ENCODE measurements at places on chromosomes 5 and 9.

GRCh38 chr5:178336889-178337288 is 104.3 kb upstream of the PHYKPL start:
- DNase-seq: no peak

GRCh38 chr9:26334706-26335105 is 557.9 kb downstream of the CAAP1 start:
- no peak for DNase-seq

- DNase-seq: no peak
These were observed 1.1 kb downstream of the TESK1 start for GRCh38 chr9:35606138-35606504.

DNA sequence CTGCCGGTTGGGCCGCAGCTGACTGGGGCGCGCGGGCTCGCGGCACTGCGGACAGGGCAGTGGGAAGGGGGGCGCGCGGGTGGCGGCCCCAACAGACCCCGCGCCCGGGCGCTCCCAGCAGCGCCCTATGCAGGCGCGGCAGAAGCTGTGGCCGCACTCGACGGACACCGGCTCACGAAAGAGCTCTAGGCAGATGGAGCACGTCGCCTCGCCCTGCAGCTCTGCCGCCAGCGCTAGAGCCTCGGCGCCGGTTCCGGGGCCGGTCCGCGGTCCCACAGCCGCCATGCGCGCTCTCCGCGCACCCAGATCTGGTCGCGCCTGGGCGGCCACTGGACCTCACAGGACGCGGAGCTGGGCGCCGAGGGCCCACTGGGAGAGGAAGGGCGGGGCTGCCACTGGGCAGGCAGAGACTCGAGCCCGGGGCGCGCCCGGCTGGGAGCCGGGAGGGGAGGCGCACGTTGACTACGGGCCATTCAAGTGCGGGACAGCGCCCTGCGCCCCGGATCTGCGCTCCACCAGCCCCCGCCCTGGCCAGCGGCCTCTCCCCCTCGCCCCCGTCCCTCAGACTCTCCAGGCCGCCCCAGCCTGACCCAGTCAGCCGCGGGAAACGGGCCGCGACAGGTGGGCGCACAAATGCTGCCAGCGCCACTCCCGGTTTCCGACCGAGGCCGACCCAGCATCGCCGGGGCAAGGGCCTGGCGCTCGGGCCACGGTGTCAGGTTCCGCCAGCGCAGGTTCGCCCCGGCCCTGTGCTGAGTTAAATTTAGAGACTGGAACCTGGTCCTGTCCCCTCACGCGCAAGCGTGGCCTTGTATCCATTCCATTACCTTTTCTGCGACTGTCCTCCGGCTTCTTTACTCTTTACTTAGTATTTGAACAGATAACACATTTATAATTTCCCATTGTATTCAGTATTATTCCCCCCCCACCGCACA is at the start of gene TRIM7:
Gene TRIM7 (minus strand): TSS at position 371 of the 935 bp plus-strand sequence. CDS start 86 bp downstream, at position 285.
- no peak for DNase-seq

GRCh38 chr5:66903709-66904108 is 292.9 kb downstream of the CD180 start:
- no peak for DNase-seq

DNA sequence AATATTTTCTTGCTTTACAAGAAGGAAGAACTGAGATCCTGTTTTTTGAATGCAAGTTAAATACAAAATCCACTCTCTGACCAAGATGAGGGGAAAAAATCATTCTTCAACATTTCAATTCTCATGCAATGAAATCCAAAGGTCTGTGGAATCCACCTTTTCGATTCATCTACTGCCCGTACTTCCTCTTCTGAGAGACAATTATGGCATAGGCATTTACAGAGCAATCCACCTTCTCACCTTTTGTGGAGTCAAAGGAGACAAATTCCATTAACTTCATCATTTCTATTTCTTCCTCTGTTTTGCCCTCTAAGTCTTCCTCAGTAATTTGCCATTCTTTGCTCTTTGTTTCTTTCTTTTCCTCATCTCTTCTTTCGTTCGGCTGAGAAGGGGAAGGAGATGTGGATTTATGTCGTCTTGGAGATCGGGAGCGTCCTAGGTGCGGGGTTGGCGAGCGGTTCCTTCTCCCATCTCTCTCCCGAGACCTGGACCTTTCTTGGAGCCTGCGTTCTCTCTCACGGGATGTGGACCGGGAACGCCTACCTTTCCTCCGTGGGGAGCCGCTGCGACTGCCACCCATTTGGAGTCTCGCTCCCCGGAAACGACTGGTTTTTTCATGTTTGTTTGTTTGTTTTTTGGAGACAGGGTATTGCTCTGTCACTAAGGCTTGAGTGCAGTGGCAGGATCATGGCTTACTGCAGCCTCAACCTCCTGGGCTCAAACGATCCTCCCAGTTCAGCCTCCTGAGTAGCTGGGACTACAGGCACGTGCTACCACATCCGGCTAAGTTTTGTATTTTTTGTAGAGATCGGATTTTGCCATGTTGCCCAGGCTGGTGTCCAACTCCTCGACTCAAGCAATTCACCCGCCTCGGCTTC is 24.3 kb upstream of the AFF4 start:
- DNase-seq: no peak

- DNase-seq: no peak
These were observed 94.4 kb downstream of the VAV2 start for GRCh38 chr9:133897675-133898074.

- no peak for DNase-seq
These were observed 205.0 kb upstream of the TAS2R1 start for GRCh38 chr5:9834871-9835770.

DNA sequence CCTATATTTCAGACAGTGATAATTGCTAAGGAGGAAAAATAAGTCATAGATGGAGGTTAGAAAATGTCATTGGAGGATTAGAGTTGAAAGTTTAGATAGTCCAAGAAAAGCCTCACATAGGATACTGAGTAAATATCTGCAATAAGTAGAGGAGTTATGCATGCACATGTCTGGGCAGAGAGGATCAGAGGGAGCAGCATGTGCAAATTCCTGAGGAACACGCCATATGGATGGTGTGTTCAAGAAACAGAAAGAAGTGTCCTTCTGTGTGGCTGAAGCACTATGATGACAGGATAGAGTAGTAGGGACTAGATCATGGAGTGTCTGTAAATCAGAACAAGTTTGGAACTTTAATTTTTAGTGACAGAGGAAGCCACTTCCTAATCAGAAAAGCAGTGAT is 52.2 kb downstream of the SGCD start:
- DNase-seq: no peak

DNA sequence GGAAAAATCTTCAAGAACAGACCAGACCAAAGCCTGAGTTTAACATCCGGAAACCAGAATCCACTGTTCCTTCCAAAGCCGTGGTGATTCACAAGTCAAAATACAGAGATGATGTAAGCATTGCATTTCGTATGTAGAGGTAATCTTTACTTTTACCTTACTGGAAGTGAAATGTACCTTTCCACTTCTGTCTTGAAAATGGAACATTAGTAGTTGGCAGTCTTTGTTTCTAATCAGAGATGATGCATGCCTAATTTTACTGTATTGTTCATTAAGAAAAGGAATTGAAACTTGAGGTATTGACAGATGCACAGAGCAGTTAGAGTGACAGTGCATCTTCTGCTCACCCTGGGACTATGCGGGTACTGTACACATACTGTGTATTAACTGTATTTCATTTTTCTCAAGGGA is 34.6 kb downstream of the HABP4 start:
- no peak for DNase-seq

DNA sequence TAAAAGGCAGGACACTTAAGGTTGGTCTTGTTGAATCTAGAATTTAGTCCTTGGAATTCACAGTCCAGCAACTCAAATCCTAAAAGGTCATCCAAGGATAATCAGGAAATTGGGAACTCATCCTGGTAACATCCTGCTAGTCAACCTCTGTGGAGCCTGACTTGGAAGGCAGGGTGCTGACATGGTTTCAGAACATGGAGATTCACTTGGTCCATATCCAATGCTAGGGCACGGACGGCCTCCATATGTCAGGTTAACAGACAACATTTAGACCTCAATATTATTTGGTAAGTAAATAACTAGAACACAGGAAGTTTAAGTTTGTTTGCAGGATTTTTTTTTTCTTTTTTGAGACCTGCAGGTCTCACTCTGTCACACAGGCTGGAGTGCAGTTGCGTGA is 783 bp upstream of the DNAH5 start:
- no peak for DNase-seq

- DNase-seq: no peak
These were observed 176.4 kb downstream of the ARRDC3 start for GRCh38 chr5:91206734-91207133.

- no peak for DNase-seq
These were observed 26.3 kb downstream of the MSX2 start for GRCh38 chr5:174750711-174751110.

- no peak for DNase-seq
These were observed 26.3 kb upstream of the SEMA6A start for GRCh38 chr5:116600876-116601275.

DNA sequence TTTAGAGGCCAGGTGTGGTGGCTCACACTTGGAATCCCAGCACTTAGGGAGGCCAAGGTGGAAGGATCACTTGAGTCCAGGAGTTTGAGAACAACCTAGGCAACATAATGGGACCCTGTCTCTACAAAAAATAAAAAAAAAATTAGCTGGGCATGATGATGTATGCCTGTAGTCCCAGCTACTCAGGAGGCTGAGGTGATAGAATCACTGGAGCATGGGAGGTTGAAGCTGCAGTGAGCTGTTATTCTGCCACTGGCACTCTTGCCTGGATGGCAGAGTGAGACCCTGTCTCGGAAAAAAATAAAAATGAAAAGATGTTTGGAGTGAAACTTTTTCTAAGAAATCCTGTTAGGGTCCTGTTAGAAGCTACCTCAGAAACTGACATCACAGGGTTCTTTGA is 24.2 kb downstream of the OCLN start:
- no peak for DNase-seq

DNA sequence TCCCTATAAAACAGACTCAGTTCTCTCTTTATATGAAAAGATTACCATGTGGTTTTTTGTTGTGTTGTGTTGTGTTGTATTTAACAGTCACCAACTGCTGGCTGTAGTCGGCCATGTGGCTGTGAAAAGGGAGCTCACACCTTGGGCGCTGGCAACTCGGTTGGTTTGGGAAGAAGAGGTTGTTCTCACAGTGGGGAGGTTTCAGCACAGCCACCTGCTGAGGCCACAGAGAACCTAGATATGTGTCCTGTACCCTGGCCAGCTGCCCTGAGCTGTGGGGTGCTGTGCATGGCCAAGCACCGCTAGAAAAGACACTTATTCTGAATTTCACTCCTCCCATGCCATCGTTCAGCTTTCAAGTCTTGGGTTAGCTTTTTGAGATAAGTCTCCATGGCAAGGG is 58.8 kb downstream of the SYK start:
- DNase-seq: no peak

DNA sequence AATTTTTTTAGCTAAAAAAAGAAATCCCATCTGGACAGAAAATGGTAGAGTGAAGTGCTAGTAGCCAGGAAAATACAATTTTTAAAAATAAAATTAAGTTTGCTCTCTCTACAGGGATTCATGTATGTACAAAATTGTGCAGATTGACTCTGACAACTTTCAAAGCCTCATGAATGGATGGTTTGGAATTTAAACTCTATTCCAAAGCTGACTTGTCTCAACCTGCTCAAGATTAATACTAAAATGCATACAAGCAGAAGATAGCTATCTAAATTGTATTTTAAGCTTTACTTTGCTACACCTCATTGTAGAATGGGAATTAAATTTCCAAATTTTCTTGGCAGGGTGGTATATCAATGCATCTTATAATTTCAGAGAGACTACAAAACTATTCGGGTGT is 257.6 kb downstream of the RFX3 start:
- no peak for DNase-seq

DNA sequence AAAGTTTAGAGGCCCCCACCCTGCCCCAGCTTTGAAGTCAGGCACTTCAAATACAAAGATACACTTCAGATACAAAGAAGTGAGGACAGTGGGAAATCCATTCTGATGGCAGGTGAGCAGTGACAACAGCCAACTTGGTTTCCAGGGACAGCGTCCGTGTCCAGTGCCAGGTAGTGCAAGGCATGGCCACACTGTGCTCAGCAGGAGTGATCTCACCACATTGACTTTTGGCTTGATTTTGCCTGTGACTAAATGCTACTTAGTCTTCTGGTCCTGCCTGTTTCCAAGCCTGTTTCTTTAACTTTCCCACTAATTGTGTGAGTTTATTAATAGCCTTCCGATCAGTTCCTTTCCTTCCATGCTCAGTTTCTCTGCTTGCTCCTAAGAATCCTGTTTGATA is 72.6 kb upstream of the PALM2AKAP2 start:
- DNase-seq: no peak

DNA sequence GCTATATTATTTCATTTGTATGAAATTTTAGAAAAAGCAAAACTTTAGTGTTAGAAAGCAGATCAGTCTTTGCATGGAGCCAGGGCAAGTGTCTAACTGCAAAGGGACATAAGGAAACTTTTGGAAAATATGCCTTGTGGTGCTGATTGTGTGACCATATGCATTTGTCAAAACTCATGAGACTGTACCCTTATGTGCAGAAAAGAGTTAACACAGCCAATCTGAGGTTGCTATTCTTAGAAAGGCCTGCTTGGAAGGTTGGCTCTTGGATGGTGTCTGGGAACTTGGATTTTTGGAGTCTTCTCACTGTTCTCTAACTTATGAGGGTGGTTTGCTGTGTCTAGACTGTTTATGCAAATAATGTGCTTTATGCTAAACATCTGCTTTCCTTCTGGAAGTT is 76.6 kb downstream of the SNX18 start:
- DNase-seq: no peak

DNA sequence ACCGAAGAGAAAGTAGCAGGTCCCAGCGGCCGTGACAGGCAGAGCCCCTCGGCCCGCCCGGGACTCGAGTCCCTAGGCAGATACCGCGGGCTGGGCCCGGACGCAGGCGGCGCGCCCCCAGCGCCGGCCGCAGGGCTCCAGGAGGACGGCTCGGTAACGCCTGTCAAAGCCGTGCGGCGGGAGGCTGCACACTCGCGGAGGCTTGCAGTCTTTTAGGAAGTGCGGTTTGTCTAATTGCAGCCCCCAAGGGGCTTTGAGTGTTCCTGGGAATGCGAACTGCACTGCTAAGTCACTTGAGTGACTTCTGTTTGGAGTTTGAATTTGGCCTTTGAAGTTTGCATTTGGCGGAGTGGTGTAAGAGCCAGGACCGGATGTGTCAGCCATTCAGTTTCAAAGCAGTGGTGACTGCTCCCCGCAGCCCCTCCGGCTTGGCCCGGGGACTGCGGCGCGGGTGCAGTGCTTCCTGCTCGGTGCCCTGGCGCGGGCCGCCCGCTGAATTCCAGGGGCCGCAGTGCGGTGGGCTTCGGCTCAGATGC is 1.3 kb downstream of the MAP3K1 start:
- peak; percentile 49 for DNase-seq

Measured in CD4-positive, alpha-beta T cell treated with Interferon gamma for 1 hour (primary cell).